Fibroblast of lung (primary cell): ENCODE measurements at places on chromosomes 2 and 18.

DNA sequence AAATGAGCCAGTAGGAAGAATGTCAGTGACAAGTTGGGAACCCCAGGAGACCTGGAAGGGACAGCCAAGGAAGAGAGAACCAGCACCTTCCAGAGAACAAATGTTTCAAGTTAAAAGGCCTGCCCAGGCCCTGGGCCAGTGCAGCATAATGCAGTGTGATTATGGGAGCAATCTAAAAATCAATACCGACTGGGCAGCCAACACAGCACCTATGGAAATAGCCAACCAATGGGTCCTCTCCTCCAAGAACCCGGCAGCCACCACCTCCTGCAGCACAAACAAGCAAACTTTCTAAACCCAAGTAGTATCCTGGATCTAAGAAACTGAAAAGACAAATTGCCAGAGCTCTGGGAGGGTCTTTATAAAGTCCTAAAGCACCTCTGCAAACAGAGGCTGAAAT is 71.7 kb downstream of the CLHC1 start:
- peaks cover 36% of the 10 kb centered on the region for H3K4me1 ChIP-seq
- no peak overlapping the region for H3K27ac ChIP-seq
- H3K4me3 ChIP-seq: no peak overlapping the region
- no peaks in the 10 kb centered on the region for H3K27me3 ChIP-seq
- no peaks in the 10 kb centered on the region for H3K36me3 ChIP-seq

- H3K4me3 ChIP-seq: no peak overlapping the region
- H3K27me3 ChIP-seq: peaks cover 24% of the 10 kb centered on the region
- peaks cover 2% of the 10 kb centered on the region for H3K4me1 ChIP-seq
- H3K27ac ChIP-seq: no peak overlapping the region
These were observed 3.4 kb upstream of the CXCR4 start for GRCh38 chr2:136121204-136121910.

GRCh38 chr18:48923746-48924629 is 26.8 kb downstream of the SMAD7 start:
- peaks cover 6% of the 10 kb centered on the region for H3K36me3 ChIP-seq
- peak; percentile 71 for DNase-seq
- H3K27me3 ChIP-seq: no peaks in the 10 kb centered on the region
- peaks cover 45% of the 10 kb centered on the region for H3K4me1 ChIP-seq
- H3K4me3 ChIP-seq: no peak overlapping the region

GRCh38 chr18:45083226-45083855 is 402.7 kb downstream of the SETBP1 start:
- no peak overlapping the region for H3K4me3 ChIP-seq
- no peak overlapping the region for H3K27ac ChIP-seq
- H3K27me3 ChIP-seq: peaks cover 2% of the 10 kb centered on the region
- H3K36me3 ChIP-seq: no peaks in the 10 kb centered on the region

GRCh38 chr2:47518497-47519146 is 115.7 kb downstream of the MSH2 start:
- H3K27me3 ChIP-seq: peaks cover 16% of the 10 kb centered on the region
- H3K4me1 ChIP-seq: peaks cover 4% of the 10 kb centered on the region
- no peak overlapping the region for H3K4me3 ChIP-seq
- no peaks in the 10 kb centered on the region for H3K36me3 ChIP-seq

DNA sequence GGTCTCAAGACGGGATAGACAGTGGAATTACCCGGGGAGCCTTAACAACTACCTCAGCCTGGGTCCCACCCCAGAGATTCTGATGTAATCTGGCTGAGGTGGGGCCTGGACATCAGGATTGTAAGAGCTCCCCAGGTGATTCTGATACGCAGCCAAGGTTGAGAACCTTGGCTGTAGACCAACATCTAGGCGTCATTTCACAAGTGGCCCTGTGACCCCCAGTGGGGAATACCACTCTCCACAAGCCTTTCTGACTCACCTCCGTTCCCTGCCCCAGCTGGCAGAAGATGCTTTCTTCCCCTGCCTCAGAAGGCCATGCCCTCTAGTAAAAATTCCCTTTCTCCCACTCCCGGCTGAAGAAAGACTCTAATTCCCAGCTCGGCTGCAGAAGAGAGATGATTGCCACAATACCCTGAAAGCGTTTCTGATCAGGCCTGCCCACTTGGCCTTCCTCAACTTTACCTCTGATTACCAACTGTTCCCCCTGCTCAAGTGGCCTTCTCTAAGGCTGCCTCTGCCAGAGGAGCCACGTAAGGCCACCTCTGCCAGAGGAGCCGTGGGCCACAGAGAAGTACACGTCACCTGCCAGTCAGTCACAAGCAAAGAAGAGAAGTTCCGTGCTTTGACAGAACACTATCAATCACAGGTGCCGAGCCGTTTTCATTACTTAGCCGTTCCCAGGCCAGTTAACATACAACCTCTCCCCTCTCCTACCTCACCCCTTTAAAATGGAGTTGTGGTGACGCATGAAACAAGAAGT is 116.8 kb upstream of the PKDCC start:
- DNase-seq: peak; percentile 67
- H3K4me1 ChIP-seq: peaks cover 29% of the 10 kb centered on the region
- no peaks in the 10 kb centered on the region for H3K36me3 ChIP-seq
- H3K27me3 ChIP-seq: no peaks in the 10 kb centered on the region

- no peaks in the 10 kb centered on the region for H3K4me1 ChIP-seq
- no peak overlapping the region for H3K27ac ChIP-seq
- no peak for DNase-seq
- H3K4me3 ChIP-seq: no peak overlapping the region
- H3K36me3 ChIP-seq: no peaks in the 10 kb centered on the region
These were observed 37.1 kb upstream of the TRIB2 start for GRCh38 chr2:12679550-12680072.
